ENCODE measurements at places on chromosomes 3 and 15.

DNA sequence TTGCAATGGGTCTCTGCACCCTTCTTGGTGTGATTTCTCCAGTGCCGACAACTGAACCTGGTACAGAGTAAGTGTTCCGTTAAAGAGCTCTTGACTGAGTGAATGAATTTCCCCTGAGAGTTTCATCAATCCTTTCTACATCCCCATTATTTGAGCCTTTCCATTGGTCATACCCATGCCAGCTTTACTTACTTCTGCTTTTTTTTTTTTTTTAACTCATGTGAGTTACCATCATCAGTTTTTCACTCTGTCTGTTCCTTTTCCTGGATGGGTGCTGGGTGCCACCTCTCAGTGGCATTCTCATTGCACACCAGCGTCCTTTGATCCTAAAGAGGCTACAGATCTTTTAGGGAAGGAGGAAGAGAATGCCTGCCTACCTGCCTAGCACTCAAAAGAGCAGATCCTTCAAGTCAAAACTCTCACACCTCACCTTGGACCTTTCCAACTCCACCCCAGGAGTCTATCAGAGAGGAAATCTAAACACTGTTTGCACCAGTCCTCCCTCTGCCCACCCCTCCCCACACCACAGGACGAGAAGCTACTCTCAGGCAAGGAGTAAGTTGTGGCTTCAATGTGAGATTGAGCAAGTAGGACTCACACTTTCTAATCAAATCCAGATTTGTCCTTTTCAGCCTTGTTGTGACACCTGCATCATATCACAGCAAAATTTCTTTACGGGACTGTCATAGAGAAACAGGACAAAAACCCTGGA, 13.1 kb upstream of the USP3 start:
- no peak for DNase-seq

- DNase-seq, result no peak
Observed at GRCh38 chr3:124851136-124851535, 36.0 kb downstream of the ITGB5 start.

DNA sequence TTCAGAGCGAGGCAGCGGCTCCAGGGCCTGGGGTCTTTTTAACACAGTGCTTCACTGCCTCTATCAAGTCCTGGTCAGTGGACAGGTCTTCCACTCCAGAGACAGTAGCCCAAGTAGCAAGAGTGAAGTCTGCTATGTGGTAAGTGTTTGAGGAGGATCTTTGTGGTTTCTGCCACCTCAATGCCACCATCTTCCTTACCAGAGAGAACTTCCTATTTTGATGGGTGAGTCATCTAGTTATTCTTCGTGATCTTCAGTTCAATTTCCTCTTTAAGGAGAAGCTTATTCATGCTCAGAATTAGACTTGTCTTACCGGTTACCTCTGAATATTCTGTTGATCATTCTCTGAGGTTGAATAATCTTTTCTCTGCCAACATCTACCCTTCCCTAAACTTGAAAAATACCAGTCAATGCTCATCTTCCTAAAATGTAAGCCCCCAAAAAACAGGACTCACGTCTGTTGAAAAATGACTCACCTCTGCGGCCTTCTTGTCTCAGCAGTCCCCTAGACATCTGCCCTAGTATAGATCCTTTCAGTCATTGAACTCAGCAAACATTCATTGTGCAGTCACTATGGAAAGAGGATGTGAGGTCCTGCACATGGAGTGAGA, 32.2 kb upstream of the BCL6 start:
- no peak for DNase-seq

GRCh38 chr3:40333416-40333815, 23.9 kb downstream of the EIF1B start:
- no peak for DNase-seq

- no peak for DNase-seq
Observed at GRCh38 chr3:4866866-4867265, 112.4 kb upstream of the BHLHE40 start.

DNA sequence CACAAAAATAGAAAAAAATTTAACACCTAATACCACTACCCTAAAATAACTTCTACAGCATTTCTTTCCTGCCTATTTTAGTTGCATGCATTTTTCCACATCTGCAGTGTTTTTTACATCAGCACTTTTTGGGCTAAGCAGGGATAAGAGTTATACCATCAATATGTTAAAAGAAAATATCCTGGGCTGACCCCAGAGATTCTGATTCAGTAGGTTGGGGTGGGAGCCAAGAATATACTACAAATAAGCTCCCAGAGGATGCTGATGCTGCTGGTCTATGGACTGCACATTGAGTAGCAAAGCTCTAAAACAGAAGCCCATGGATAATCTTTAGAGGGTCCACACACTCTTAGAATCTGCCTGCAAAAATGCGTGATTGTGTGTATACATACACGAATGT, 14.8 kb downstream of the FYCO1 start:
- DNase-seq, result no peak

- DNase-seq, result no peak
Observed at GRCh38 chr3:62229211-62229610, 144.1 kb downstream of the FEZF2 start.

GRCh38 chr3:51706788-51707731, at the start of gene GRM2:
TSS of gene GRM2 (plus strand) at chr3:51707068. CDS start at chr3:51708984, 1,916 bp downstream.
- peak; percentile 82 for DNase-seq

DNA sequence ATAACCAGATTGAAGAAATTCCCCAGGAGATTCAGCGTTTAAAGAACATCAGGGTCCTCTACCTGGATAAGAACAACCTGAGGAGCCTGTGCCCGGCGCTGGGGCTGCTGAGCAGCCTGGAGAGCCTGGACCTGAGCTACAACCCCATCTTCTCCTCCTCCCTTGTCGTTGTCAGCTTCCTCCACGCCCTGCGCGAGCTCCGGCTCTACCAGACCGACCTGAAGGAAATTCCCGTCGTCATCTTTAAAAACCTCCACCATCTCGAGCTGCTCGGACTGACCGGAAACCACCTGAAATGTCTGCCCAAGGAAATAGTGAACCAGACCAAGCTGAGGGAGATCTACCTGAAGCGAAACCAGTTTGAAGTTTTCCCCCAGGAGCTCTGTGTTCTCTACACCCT, 9.4 kb upstream of the LRRC34 start:
- DNase-seq, result no peak

GRCh38 chr15:41102854-41103253, 13.2 kb downstream of the INO80 start:
- DNase-seq, result no peak

- DNase-seq, result no peak
Observed at GRCh38 chr3:187973977-187974870, 179.7 kb upstream of the LPP start.

DNA sequence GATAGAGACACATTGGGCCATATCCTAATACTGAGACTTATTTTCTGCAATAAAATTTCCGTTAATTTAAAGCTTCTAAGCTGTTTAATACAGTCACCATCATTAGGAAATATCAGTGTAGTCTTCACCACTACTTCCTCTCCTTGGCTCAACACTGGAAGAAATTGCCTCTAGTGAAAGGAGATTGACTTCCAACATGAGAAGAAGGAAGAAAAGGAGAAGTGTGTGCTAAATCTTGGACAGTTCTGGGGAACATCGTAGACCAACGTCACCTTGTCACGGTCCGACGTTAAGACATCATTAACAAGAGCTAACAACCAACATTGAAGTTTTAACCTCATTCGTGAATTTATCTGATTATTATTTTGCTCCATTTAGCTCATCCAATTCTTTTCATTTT, 987.0 kb upstream of the CFAP20DC start:
- DNase-seq, result no peak

DNA sequence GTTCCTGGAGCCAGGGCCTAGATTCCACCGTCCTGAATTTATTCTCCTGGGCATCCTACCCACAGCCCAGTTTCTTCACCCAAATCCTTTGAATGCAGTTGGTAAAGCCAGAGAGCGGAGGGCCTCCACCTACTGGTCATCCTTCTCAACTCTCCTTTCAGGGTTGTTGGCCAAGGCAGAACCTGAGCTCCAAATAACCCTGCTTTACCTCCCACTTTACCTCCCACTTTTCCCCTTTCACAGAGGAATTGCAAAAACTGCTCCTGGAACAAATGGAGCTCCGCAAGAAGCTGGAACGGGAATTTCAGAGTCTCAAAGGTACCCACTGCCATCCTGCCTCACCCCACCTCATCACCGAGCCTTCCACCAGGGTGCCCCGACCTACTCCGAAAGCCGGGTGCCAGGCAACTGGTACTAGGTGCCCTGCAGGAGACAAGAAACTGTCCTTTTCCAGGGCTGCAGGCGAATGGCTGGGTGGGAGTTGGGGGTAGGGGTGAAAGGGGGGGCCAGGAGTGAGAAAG, 6.8 kb downstream of the SKOR1 start:
- no peak for DNase-seq

- no peak for DNase-seq
Observed at GRCh38 chr3:31770822-31771326, 210.2 kb downstream of the OSBPL10 start.

DNA sequence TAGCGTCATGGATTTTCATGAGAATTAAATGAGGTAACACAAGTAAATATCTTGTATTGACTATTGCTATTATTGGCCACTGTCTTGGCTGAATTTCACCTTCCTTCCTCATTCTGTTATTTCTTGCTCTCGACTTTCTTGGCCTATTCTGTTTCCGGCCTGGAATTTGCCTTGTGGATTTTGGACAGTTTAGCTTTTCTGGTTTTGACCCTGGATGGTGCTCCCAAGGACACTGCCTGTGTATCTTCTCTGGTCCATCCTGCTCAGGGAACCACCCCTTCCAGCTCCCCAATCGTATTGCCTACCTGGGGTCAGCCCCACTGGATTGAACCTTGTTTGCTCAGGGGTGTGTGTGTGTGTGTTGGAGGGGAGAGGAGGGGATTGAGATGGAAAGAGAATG, 376.2 kb upstream of the C2CD4B start:
- no peak for DNase-seq

DNA sequence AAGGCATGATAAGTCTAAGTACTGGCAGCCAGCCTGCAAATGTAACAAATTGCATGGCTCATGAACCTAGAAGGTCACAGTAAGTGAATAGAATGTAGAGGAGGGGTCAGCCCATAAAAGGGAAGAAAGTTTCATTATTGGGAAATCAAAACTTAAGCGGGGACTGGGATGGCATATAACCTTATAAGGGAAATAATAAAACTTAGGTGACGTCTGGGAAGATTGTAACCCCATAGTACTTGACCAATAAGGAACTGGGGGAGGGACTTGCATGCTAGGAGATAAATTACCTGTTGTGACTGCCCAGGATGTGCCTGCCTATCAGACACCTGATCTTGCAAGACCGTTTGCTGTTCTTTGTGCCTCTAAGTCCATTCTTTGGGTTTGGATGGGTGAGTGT, 28.1 kb upstream of the MCTP2 start:
- no peak for DNase-seq

DNA sequence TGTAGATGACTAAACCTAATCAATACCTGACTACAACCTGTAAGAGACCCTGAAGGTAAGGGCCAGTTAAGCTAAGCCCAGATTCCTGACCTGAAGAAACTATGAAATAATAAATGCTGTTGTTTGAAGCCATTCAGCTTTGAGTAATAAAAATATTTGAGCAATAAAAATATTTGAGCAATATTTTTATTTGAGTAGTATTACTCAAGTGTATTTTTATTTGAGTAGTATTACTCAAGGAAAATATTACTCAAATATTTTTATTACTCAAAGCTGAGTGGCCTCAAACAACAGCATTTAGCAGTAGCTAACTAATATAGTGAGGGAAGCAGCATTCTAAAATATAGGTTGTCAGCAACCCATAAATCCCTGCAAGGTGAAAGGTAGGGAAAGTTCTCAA, 143.8 kb upstream of the RARB start:
- DNase-seq, result no peak

DNA sequence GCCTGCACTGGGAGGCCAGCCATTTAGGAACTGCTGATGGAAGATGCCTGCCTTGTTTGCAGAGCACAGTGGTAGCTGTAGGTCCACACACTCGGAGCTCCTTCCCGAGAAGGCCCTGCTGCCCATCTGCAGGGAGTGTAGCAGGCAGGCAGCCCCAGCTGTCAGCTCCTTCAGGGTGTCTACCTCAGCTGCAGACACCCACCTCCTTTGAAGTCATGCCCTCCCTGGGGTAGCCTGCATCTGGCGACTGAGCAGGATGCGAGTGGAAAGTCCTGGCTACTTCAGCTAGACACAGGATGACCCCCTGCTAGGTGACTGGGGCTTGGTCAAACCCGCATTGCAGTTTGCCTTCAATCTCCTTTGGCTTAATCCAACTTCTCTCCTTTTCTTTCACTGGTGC, 93.2 kb upstream of the TLE3 start:
- DNase-seq, result no peak

- peak; percentile 99 for DNase-seq
Observed at GRCh38 chr3:43769097-43769884, 78.6 kb downstream of the ABHD5 start.

DNA sequence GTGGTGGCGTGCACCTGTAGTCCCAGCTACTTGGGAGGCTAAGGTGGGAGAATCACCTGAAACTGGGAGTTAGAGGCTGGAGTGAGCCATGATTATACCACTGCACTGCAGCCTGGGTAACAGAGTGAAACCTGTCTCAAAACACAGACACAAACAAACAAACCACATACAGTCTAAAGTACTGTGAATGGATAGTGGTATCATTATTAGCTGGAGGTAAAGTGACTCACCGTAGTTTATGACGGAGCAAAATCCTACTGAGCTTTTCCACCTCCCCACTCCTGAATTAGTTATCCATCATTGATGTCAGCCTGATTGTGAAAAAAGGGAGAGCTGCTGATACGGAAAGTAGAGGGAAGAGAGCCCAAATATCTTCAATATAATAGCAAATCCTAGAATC, 3.2 kb upstream of the CNOT10 start:
- no peak for DNase-seq

GRCh38 chr3:147304756-147305155, 101.6 kb downstream of the ZIC4 start:
- DNase-seq, result no peak

DNA sequence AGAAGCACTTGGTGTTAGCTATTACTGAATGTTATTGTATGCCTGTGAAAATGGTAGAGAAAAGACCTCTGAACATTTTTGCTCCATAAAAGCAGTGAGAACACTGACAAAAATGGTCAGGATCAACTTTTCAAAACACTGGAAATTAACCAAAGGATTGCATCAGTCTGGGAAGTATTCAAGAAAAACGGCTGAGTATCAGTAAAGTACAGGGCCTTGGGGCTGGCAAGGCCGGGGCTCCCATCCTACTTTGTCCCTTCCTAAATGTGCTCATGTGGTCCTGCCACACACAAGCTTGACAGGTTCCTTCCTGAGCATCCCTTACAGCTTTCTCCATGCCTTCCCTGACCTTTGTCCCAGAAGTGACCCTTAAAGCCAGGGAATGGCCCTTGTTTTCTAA, 84.0 kb downstream of the CFAP20DC start:
- DNase-seq, result no peak

- no peak for DNase-seq
Observed at GRCh38 chr3:182327196-182327681, 466.1 kb upstream of the ATP11B start.

- no peak for DNase-seq
Observed at GRCh38 chr15:50256188-50257041, 9.1 kb downstream of the HDC start.

- no peak for DNase-seq
Observed at GRCh38 chr15:67208396-67208795, 46.1 kb downstream of the AAGAB start.

- DNase-seq, result peak; percentile 59
Observed at GRCh38 chr3:11071096-11071755, 78.7 kb downstream of the SLC6A1 start.
